ENCODE measurements at places on chromosomes 12 and 14. TPM values are rescaled to one million over a fixed set of nuclear protein-coding genes. Genes with fewer than 3 reads are reported as not detected.

CCDC198 gene
- 11.3 TPM for total RNA-seq

LMNTD1 gene
- total RNA-seq, result 3.0 TPM

SYCP3 gene
- 0.20 TPM for total RNA-seq

DNA sequence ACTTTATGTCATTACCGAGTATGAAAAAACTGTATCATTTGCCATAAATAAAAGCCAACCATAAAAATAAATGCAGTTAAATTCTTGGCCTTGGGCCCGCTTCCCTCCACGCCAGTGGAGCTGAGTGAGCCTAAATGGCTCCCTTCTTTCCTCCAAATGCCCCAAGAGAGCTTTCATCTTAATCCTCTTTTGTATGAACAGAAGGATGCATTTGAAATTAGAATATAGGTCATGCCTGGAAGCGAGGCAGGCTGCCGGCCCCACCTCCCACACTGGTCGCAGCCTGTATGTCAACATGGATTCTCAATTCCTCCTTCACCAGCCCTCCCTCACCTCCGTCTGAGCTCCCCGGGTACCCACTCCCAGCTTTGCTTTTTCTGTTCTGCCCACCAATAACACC, 245.7 kb downstream of the SLC15A4 start:
- no peaks in the 10 kb centered on the region for H3K27me3 ChIP-seq
- no peak for DNase-seq
- H3K4me3 ChIP-seq, result no peak overlapping the region
- H3K36me3 ChIP-seq, result no peaks in the 10 kb centered on the region
- H3K4me1 ChIP-seq, result peaks cover 5% of the 10 kb centered on the region
- H3K27ac ChIP-seq, result no peak overlapping the region

GRCh38 chr14:69008421-69008884, 29.4 kb upstream of the ACTN1 start:
- no peaks in the 10 kb centered on the region for H3K36me3 ChIP-seq
- H3K4me3 ChIP-seq, result no peak overlapping the region
- no peaks in the 10 kb centered on the region for H3K27me3 ChIP-seq

- H3K4me3 ChIP-seq, result no peak overlapping the region
- no peaks in the 10 kb centered on the region for H3K4me1 ChIP-seq
- H3K36me3 ChIP-seq, result no peaks in the 10 kb centered on the region
- no peak overlapping the region for H3K27ac ChIP-seq
- no peaks in the 10 kb centered on the region for H3K27me3 ChIP-seq
Observed at GRCh38 chr12:46983393-46983793, 96.0 kb upstream of the PCED1B start.

DNA sequence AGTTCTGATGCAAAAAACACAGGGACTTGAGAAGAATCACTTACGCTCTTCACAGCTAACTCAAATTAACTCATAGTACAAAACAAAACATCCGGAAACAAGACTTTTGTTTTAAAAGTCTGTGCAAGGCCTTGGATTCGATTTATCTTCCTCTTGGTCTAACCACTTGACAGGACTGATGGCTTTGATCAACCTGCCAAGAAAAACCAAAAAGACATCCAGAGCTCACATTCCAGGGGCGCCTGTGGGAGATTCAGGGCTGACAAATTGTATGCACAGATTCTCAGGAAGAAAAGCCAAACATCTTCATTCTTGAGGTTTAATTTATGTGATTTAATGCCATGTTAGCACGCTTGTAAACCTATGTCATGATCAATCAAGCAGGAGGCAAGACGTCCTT, 129.1 kb upstream of the TMCC3 start:
- no peaks in the 10 kb centered on the region for H3K27me3 ChIP-seq
- H3K4me3 ChIP-seq, result no peak overlapping the region
- H3K4me1 ChIP-seq, result peaks cover 3% of the 10 kb centered on the region

- H3K27me3 ChIP-seq, result no peaks in the 10 kb centered on the region
- no peaks in the 10 kb centered on the region for H3K36me3 ChIP-seq
- H3K4me1 ChIP-seq, result no peaks in the 10 kb centered on the region
- no peak overlapping the region for H3K4me3 ChIP-seq
- no peak overlapping the region for H3K27ac ChIP-seq
Observed at GRCh38 chr12:9763025-9763424, 2.3 kb upstream of the CD69 start.

GRCh38 chr12:42730291-42730690, 140.7 kb upstream of the PRICKLE1 start:
- H3K36me3 ChIP-seq, result no peaks in the 10 kb centered on the region
- H3K4me3 ChIP-seq, result no peak overlapping the region
- no peaks in the 10 kb centered on the region for H3K4me1 ChIP-seq
- no peak for DNase-seq
- no peak overlapping the region for H3K27ac ChIP-seq

DNA sequence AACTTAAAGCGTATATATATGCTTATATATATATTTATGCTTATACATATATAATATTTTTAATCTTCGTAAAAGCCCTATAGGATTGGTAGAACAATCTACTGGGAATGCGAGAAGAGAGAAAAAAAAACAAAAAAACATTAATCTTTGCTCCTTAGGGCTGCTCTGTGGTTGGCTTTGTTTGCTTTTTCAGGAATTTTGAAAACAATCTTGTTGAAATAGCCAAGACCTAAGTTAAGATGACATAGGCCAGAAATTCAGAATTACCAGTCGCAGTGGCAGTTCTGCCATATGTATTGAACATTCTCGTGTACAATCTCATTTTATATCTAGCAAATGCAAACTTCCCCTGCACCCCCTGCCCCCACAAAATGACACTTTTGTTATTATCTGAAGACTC, 699 bp downstream of the KLRF2 start:
- no peaks in the 10 kb centered on the region for H3K36me3 ChIP-seq
- H3K4me3 ChIP-seq, result no peak overlapping the region
- no peaks in the 10 kb centered on the region for H3K4me1 ChIP-seq
- no peak for DNase-seq

GRCh38 chr14:99568567-99569560, 35.1 kb downstream of the CCDC85C start:
- H3K27me3 ChIP-seq, result no peaks in the 10 kb centered on the region
- H3K4me1 ChIP-seq, result peaks cover 87% of the 10 kb centered on the region
- no peak overlapping the region for H3K27ac ChIP-seq
- H3K4me3 ChIP-seq, result no peak overlapping the region

Measured in spinal cord (tissue), 10 donors.